Brain pericyte (primary cell): ENCODE measurements at places on chromosomes 3 and 15.

DNA sequence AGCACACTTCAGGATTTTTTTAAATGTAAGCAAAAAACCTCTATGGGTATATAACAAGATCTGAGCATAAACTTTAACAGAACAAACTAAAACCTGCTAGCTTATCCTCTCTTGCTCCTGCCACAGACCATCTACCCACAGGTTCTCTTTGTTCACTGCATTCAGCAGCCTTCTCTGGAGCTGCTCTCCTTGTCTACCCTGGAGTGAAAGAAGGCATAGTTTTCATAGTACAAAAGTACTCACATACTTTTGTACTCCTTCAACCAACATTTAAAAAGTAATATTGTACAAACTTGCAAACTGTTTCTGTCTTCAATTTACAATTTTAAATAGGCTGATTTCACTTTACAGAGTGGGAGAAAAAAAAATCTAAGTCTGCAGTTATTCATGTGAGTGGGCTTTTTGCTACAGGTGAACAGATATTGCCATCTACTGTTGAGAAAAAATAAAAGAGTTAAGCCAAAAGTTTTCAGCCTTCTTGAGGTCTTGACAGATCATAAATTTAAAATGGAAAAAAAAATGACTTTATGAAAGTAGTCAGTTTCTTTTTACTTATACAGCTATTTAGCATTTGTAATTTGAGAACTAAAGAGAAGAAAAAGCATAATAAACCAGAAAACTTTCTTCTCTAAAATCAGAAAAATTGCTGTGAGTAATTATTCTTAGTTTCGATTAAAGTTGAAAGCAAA, 20.4 kb downstream of the TERC start:
- no peak for DNase-seq

DNA sequence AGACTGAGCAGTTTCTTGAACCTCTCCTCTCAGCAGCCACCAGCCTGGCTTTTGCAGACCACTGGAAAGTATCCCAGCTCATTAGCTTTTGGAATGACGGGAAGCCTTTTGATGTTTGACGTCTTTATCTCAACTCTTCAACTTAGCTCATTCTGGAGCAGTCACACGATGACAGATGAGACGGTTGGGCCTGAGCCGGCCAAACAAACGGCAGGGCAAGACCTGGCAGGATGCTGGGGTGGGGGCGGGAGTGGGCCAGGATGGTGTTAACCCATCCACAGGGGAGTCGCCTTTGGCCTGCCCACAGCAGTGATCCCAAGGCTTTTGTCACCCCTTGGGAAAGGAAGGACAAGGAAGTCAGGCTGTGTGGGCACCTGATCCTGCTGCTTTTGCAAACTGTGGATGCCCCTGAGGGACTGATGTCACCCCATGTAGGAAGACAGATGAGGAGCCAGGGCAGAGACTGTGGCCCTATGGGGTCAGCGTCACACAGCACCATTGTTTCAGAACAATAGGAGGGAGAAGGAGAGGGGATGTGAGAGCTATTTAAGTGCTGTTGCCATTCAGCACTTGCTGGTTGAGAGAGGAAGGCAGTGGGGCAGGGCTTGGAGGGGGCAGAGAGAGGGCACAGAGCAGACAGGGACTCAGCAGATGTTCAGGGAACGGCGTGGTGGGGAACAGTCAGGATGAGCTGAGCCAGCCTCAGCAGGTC, 121.9 kb upstream of the CTDSPL start:
- DNase-seq: no peak

GRCh38 chr3:76134166-76134565, 348.8 kb upstream of the ZNF717 start:
- no peak for DNase-seq

DNA sequence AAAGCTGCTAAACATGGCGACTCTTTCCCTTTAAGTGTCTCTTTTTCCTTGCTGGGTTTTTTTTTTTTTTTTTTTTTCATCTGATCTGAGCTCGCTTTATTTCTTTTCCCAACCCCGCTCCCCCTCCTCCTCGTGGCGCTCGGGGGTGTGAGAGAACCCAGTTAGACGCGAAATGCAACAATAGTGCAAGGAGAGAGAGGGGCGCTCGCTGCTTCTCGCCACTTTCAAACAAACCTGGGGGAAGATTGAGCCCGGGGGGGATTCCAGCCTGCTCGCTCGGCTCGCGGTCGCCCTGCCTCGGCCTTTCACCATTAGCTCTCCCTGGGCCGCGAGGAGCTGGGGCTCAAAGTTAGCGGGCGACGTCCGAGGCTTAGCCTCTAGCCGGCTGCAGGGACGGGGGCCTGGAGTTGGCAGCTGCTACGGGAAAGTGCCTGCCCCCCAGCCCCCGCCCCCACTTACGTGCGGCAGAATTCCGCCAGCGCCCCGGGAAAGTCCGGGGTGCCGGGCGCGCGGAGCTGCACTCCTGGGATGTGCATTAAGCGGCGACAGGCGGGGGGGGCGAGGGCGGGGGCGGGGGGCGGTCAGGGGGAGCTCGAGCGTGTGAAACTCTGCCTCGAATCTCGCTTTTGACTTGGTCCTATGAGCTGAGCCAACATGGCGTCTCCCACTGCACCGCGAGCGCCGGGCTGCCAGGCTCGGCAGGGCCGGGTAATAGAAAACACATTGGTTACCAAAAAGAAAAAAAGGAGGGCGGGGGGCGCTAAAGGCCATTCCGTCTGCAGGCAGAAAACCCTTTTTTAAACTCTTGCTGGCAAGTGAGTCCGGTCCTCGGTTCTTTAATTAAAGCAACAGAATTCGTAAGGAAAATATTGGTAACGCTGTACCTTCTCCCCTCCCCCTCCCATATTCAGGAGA, 10.4 kb downstream of the NR2F2 start:
- no peak for DNase-seq

- DNase-seq: no peak
Measured at GRCh38 chr3:143482106-143483088, 362.8 kb downstream of the CHST2 start.

GRCh38 chr15:27768732-27769475, 330.2 kb downstream of the OCA2 start:
- no peak for DNase-seq

DNA sequence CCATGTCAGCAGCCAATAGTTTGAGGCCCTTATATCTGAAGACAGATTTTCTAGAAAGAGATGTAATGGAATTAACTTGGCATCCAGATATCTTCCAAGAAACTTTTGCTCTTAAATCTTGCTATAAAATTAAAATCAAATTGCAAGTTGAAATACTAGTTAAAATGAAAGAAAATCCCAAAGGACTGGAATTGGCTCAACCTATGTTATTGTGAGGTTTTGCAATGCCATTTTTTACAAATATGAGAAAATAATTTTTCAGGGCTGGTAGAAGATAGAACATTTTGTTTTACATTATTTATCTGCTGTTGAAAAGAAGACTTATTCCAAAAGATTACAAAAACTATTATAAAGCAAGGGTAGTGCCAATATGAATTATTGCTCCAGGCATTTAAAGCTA, 92.2 kb upstream of the AGTR1 start:
- no peak for DNase-seq

- no peak for DNase-seq
Measured at GRCh38 chr3:44468572-44469520, 8.6 kb downstream of the ZNF445 start.

- DNase-seq: no peak
Measured at GRCh38 chr3:99498550-99499234, 139.7 kb upstream of the COL8A1 start.

- no peak for DNase-seq
Measured at GRCh38 chr15:53644660-53645059, 114.8 kb downstream of the WDR72 start.

DNA sequence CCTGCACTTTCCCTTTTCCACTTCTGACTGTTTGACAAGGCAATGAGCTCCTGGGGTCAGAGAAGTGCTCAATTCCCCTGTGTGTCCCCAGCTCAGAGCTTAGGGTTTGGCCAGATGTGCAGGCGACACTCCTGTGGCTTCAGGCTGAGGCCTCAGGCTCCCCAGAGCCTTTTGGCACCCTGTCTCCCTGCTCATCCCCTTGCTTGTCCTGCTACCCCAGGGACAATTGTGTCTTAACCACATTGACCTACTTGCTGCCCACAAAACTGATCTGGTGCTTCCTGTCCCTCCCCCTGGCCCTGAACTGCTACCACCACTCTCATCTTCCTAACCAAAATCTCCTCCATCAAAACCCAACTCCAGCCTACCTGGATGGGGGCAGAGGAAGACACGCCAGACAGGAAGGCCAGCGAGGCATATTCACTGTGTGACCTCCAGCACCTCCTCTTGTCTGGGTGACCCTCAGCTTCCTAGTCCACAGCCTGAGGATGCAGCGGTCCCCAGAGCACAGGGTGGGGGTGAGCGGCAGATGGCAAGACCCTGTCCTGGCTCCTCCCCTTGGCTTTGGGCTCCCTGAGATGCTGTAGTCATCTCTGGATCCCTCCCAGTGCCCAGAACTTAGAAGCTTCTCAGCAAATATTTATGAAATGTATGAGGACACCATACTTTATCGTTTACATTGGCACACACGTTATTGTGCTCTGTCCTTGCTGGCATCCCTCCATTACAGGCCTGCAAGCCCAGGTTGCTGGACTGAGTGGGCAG, 98.9 kb upstream of the SLC6A6 start:
- DNase-seq: no peak

DNA sequence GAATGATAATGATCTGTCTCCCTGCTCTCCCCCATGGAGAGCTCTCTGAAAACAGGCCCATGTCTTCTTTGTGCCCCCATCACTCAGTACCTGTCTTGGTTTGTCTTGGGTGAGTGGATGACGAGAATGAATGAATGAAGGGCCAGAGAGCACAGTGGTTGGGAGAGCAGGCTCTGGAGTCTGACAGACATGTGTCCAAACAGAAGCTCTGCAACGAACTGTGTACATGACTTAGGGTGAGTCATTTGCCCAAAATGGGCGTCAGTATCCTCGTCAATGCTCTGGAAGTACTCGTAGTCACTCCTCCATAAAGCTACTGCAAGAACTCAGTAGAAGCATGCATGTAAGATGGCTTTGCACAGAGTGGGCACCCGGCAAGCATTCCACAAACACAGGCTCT, 170.2 kb upstream of the TLE3 start:
- DNase-seq: no peak

GRCh38 chr15:62618846-62619504, 423.6 kb upstream of the TPM1 start:
- no peak for DNase-seq

DNA sequence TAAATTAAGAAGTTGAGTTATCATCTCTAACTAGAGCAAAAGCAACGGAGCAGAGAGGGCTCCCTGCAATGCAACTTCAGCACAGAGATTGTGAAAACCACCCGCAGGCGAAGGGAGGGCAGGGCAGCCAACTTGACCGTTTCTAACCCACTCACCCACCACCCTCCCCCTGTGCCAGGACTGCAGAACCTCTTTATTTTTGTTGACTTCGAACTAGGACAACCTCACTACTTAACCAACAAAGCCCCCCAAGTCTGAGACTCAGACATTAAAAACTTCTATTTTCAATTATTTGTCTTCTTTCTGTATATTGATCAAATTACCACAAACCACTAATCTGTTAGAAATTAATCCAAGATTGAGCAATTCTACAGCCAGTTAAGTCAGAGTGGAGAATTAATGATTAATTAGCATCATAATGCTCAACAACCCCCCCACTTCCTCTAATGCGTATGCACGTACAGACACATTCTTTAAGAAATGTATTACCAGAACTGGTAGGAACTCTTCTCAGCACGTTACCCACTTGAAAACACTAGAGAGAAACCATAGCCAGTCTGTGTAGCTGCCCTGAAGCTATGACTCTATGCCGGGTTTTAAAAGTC, 2.0 kb downstream of the MGLL start:
- DNase-seq: no peak

DNA sequence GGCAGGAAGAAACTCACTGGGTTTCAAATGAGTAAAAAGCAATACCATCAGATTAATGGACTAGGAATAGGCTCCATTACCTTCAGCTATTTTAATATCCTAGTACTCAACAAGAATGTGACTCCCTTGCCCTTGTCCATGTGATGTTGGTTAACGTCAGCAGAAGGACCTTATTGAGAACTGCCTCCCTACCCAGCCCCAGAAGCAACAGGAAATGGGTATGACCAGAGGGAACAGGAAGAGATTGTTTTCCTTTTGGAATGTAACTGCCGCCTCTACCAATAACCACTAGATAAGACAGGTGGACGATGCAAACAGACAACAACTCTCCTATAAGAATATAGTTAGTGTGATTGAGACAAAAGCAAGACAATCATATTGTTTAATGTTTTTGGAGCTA, 10.4 kb upstream of the MME start:
- DNase-seq: no peak

GRCh38 chr15:28918141-28918983, 32.6 kb downstream of the APBA2 start:
- DNase-seq: no peak

GRCh38 chr3:71885006-71885405, 100.1 kb upstream of the PROK2 start:
- no peak for DNase-seq

DNA sequence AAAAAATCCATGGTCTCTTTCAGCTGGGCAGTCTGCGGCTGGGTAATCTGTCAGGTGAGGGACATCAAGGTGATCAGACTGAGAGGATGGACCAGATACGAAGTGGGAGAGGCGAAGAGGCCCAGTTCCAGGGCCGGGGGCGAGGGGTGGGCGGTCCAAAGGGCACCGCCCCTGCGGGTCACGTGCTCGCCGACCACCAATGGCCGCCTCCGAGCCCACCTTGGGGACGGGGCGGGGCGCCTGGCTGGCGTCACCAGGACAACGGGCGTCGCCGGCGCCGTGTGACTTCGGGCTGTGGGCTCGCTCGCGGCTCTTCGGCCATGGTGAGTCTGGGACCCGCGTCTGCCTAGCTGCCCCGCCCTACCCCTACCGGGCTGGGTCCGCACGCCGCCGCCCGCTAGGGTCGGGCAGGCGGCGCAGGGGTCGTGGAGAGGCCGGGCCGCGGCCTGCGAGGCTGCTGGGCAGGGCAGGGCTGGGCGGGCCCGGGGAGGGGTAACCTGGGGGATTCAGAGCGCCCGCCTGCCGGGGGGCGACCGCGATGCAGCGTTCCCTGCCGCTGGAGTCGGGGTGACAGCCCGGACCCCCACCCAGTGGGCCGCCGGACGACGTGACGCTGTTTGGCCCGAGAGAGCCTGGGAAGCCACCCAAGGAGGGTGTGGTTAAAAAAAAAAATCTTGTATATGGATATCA, at the start of gene FBXL2:
TSS of gene FBXL2 (plus strand) at position 250 of the 690 bp plus-strand sequence. CDS start at position 321, 71 bp downstream.
- DNase-seq: no peak

GRCh38 chr3:22969276-22969675, 233.9 kb upstream of the UBE2E2 start:
- DNase-seq: no peak
